Endodermal cell (in vitro differentiated cells): ENCODE measurements at places on chromosomes 1 and 21.

GRCh38 chr1:163162381-163162914, 40.3 kb downstream of the RGS5 start:
- no peak for DNase-seq

- no peak for DNase-seq
These were observed 1.7 kb downstream of the OSCP1 start for GRCh38 chr1:36448530-36449056.

DNA sequence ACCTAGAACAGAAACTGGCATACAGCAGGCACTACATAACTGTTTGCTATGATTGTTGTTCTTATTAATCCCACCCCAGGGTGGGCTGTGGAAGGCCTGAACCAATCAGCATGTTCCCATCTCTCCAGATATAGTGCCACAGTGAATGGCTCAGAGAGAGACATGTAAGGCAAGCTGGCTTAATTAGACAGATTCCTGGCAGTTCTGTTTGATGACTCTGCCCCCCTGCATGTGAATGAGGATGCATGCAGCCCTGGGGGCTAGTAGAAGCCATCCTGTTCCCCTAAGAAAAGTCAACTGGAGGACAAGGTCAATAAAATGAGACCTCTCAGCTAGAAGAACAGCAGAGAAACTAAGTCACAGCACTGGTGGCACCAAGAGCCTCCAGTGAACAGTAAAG, 130.3 kb downstream of the GLIS1 start:
- peak; percentile 13 for DNase-seq

- DNase-seq, result no peak
These were observed 11.2 kb upstream of the SLC41A1 start for GRCh38 chr1:205824180-205824579.

GRCh38 chr1:230371923-230372703, 54.0 kb downstream of the PGBD5 start:
- no peak for DNase-seq

DNA sequence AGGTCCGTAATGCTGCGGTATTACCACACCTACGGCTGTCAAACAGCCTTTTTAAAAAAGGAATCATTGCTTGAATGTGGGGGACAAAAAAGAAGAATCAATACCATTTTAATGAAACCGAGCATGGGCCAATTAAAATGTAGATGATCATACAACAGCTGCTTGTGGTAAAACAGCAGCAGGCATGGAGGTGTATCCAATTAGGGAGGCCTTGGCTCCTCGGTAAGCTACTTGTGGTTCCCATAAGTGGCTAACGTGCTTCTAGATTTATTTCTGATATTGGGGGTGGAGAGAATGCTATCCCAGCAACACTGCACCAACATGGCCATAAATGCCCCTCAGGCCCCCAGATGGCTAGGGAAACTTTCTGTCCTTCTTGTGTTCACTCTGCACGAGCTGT, 1.8 kb downstream of the PTPN14 start:
- no peak for DNase-seq

GRCh38 chr21:46627726-46628125, 7.7 kb upstream of the PRMT2 start:
- no peak for DNase-seq

- DNase-seq, result no peak
These were observed 5.9 kb upstream of the SLX9 start for GRCh38 chr21:44933918-44934260.

DNA sequence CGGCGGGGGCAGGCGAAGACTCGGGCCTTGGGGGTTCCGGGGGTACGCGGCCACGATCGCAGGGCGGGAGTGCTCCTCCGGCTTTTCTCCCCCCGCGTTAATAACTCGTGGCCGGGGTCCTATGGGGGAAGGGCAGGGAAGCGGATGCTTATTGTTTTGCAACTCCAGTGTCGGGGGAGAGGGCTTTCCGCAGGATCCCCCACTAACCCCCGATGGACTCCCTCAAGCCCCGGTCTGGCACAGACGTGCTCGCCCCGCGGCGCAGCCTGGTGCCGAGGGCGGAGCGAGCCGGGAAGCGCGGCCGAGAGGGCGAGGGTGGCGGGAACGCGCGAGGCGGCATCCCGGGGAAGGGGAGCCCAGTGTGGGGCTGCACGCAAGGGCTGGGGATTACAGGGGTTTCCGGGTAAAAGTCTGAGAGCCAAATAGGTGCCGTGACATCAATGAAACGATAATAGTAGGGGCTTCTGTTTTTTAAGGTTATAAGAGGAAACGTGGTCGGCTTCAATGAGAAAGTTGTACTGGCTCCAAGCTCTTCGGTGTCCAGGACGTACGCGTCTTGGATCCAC, 772 bp downstream of the UCK2 start:
- DNase-seq, result peak; percentile 74

DNA sequence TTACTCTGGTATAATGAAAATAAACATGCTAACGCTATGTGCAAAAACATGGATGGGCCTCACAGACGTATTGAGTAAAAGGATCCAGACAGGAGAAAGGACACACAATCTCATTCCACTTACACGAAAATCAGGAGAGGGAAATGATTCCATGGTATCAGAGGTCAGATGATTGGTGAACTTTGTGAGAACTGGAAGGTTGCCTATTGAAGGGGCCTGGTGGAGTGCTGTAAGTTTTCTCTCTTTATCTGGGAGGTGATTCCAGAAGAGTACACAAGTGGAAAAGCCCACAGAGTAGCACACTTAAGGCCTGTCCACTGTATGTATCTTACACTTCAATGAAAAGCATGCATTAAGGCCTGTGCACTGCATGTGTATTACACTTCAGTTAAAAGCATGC, 9.6 kb downstream of the GSTM2 start:
- no peak for DNase-seq

GRCh38 chr1:34746785-34747637, 7.8 kb upstream of the GJB5 start:
- DNase-seq, result peak; percentile 26

GRCh38 chr21:42468491-42469131, 27.4 kb downstream of the RSPH1 start:
- peak; percentile 53 for DNase-seq

DNA sequence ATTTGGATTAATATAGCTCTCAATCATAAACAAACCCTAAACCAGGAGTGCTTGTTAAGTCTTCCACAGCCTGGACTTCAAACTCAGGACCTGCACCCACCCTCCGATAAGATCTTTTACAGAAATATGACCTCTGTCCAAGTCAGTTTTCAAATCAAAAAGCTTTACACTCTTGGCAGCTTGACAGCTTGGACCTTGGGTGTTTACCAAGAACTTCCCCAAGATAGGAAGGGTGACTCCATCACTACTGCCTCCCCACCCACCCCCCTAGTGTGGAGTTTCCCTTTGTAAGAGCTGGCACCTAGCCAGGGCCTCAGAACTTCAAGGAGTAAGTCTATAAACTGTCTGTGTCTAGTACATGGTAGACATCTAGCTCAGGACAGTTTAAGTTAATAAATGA, 9.6 kb downstream of the BCAR3 start:
- no peak for DNase-seq

GRCh38 chr21:38258521-38259485, 2.0 kb downstream of the KCNJ15 start:
- DNase-seq, result no peak

DNA sequence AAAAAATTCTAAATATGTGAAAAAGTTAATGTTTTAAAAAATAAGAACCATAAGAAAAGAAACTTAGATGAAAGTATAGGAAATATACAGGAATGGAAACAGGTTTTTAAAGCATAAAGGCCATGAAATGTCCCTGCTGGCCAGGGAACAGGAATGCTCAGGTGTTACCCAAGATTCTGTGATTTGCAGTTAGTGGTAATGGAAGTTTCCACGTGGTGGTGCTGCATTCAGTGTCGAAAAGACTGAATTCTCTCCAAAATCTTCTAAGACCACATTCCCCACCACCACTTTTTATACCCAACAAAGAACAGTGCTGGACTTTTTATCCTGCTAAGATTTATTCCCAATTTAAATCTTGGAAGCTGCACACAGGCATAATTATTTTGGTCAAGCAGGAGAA, 126.2 kb downstream of the PRRX1 start:
- no peak for DNase-seq

GRCh38 chr1:47645151-47645550, 207.3 kb downstream of the FOXD2 start:
- no peak for DNase-seq

DNA sequence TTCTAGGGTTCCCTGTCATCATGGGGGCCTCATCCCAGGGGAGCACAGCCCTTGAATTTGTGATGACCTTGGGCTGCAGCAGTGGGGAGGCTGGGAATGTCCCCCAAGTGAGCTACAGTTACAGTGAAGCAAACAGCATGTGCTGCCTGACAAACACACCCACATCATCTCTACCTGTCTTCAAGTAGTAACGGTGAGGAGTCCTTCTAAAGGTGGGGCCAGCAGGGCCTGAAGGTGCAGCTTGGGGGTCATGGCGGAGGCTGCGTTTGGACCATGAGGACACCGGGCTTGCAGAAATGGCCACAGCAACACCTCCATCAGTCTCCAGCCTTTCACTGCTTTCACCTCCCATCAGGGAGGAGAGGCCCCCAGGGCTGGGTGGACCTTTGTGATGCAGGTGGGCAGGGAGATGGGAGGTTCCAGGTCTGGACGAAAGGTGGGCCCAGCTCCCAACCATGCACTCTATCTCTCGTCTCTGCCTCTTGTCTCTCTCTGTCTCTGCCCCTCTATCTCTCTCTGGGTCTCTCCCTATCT, 55.7 kb downstream of the WNT9A start:
- peak; percentile 40 for DNase-seq

DNA sequence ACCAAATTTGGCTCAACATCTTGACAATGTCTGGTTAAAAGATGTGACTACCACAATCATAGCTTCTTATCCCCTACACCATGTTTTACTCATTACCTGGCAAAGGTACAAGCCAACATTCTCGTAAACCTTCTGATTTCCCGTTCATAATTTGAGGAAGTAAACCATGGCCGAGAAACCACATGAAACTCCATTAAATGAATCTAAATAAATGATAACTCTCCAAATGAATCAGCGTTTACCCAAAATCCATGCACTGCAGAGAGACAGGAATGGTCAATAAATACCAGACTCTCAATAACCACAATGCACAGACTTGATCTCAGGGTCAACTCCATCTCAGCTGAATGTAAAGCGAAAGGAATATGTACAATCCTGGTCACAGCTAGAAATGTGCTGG, 125.2 kb downstream of the TYW3 start:
- DNase-seq, result no peak

DNA sequence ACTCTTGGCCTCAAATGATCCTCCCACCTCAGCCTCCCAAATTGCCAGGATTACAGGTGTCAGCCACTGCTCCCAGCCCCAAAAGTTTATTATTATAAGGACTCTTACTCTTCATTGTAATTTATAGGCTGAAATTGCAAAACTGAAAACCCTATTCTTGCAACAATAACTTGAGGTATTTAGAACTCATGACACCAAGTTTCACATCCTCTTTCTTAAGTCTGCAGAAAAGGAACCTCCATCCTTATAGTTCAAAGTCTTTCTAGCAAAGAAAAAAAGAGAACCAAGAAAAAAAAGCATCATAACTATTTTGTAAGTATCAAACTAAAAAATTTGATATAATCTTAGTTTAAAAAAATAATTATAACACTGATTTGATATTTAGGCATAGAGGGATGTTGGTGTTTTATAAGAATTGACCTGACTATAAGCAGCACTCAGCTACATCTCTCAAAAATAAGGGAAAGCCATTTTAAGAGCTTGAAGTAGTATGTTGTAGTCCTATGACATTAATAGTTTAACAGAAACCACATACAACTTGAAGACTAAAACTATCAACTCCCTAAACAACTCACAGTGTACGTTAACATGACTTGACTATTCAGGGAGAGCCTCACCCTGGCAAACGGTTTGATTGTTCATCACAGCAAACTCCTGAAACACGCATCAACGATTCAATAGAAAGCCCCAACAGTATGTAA, 122.4 kb downstream of the AKT3 start:
- DNase-seq, result no peak

DNA sequence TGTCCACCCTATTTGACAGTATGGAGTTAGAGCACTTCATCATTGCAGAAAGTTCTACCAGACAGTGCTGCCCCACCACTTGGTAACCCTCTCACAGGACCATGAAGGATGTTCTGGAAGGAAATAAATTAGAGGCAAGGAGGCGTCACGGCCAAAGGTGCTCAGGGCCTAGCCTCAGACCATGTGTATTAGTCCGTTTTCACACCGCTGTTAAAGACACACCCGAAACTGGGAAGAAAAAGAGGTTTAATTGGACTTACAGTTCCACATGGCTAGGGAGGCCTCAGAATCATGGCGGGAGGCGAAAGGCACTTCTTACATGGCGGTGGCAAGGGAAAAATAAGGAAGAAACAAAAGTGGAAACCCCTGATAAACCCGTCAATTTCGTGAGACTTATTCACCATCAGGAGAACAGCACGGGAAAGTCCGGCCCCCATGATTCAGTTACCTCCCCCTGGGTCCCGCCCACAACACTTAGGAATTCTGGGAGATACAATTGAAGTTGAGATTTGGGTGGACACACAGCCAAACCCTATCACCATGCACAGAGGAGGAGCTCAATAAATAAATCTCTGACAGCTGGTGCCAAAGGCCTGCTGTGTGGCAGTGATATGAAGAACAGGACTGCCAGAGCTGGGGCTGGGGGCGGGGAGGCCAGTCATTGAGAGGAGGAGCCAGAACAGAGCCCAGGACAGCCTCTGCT, 75.8 kb downstream of the FHAD1 start:
- DNase-seq, result no peak
